ENCODE measurements at places on chromosomes 11 and 22.

DNA sequence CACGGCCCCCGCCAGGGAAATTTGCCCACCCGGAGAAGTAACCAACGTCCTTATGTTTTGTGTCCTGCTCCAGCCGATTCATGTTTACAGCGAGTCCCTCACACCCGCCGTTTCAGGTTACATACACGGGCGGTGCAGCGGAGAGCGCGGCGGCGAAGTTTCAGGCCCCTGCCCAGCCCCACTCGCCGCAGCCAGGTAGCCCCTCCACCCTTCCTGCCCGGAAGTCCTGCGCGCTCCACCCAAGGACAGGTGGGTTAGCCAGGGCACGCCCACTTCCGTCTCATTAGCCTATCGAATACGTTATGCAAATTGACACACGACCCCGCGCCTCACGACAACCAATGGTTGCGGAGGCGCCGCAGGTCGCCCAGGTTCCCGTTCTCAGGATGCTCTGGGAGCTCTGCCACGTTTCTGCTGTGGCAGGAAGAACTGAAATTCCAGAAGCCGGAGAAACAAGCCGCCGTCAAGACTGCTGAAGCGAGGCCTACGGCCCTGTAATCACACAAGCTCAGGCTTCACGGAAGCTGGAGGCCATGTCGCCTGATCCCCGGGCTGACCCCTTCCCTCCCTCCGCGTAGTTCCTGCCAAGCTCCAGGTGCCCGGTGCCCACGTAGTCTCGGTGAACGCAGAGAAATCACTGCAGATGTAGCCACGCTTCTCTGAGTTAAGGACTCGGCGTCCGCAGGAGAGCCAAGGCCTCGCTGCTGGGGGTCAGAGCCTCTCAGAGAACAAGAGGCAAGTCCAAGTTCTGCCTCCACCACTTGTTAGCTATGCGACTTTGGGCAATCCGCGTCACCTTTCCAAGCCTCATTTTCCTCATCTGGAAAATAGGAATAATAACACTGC is 22.4 kb upstream of the MYH9 start:
- DNase-seq: no peak

GRCh38 chr22:19798891-19799293 is 38.3 kb downstream of the TBX1 start:
- no peak for DNase-seq

DNA sequence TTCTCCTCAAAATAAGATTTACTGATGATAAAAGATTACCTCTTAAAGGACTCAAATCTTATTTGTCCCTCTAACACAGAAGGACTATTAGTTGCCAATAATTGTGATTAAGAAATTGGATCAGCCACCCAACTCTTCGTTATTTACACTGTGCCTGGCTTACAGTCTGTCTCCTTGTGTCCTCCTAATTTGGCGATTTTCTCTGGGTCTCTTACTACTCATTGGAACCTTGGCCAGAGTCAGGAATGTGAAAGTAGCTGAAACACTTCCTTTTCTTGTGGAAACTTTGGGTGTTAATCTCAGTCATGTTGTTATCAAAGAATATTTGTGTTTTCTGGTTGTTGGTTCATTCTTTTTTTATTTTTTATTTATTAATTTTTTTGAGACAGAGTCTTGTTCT is 83.2 kb downstream of the TEAD1 start:
- DNase-seq: no peak

DNA sequence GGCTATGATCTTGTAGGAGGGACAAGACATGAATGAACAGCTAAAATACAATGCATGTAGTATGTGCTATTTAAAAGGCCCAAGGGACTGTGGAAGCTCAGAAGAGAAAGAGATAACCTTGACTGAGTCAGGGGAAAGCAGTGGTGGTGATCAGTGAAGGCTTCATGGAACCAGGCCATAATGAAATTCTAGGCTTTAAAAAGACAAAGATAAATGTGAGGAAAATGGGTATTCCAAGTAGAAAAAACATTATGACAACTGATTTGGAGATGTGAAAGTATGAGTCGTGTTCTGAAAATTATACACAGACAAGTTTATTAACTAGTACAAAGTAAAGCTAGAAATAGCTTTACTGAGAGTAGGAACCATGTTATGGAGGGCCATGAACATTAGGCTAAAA is 189.8 kb downstream of the SOX6 start:
- no peak for DNase-seq

DNA sequence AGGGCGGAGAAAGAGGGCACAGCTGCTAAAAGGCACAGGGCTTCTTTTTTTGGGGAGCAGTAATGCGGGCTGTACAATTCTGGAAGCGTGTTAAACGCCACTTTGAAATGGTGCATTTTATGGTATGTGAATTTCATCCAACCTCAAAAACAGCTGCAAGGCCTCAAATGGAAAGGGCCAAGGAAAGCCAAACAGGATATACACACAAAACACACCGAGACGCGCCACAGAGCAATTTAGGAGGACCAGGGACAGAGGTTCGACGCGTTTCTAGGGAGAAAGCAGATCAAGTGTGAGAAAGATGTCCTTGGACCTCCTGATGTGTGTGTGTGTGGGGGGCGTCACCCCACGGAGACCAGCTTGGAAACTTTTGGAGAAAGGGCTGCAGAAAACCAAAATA is 31.1 kb downstream of the TSPAN4 start:
- no peak for DNase-seq

DNA sequence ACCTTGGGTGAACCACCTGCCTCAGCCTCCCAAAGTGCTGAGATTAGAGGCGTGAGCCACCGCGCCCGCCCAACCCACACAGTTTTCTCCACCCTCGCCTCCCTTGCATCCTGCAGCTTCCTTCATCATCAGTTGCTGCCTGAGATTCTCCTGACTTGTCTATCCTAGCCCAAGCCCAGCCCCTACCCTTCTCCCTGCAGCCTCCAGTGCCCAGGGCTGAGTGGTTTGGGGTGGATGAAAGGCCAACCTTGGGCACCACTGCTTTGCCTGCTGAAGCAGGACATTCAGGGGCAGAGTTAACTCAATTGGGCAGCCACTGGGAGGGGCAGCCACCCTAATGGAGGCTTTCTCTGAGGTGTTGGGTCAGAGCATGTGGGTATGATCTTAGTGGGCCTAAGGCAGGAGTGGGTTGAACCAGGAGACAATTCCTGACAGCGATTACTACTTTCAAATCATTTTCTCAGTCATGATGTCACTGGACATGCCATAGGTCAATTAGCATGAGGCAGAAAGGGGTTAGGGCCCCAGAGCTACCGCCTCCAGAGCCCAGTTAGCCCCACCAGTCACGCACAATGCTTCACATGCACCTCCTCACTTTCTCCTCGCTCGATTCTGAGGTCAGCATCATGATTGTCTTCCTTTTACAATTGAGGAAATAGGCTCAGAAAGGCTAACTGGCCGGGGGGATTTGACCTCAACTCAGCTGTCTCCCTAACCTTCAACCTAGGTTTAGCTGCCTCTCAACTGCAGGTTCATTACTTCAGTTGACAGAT is 1.0 kb upstream of the FKBP2 start:
- DNase-seq: no peak

DNA sequence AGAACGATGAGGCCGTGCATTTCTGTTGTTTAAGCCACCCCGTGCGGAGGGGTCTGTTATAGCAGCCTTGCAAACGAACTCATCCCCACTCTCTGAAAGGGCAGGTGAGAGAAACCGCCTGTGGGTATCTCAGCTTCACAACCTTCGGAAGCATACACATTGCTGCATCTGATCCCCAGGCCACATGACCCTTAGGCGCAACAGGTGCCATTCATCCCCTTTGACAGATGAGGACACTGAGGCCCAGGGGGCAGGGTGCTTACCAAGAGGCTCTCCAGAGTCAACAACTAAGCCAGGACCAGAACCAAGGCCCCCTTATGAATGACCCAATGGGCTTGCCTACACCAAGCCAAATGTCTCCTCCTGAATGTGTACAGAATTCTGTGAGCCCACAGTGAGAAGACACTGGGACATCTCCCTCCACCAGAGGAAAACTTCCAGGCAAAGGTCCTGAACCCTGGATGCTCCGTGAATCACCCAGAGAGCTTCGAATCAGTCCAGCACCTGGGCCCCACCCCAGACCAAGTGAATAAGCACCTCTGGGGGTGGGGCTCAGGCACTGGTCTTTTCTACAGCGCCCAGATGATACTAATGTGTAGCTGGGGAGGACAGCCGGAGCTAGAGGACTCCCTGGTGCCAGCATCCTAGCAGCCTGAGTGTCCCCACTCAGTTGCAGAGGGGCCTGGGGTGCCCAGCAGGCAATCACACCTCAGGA is 83.2 kb downstream of the BUD13 start:
- DNase-seq: no peak

DNA sequence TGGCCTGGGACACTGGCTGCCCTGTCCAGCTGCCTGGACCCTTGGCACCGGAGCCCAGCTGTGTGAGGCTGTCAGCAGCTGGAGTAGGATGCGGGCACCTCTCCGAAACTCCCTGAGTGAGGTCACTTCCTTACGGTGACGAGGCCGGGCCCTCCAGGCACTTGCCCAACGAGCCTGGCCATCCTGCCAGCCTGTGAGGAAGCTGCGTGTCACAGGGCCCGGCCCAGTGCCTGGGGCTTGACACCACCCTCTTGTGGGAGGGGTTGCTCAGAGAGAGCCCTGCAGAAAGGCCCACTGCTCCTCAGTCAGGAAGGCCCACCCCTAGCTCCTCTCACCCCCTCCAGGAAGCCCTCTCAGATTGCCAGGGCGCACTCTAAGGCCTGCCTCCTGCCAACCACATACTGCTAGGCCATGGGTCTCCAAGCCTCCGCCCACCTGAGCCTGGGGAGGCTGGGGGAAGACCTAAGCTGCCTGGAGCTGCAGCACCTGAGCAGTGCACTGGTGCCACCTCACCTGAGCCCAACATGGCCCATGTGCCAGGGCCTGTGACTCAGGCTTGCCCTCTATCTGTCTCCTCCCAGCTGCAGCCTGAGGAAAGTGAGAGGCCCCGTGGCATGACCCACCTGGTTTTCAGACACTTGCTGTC is 4.3 kb upstream of the PHLDA2 start:
- DNase-seq: no peak

DNA sequence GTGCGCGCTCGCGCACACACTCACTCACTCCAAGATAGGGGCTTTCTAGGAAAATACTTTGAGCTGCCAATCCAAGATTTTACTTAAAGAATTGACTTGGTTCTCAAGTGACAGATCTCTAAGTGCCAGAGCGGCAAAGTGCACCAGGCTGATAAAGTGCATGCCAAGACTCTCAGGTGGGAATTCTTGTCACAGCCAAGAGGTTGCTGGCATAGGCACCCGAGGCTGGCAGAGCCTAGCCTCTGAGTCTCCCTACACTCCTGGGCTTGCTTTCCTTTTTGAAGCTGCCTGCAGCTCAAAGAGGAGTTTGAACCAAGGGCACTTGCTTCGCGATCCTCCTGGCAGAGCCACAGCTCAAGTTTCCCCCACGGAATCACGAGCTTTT is 2.5 kb upstream of the ADM start:
- no peak for DNase-seq

- DNase-seq: no peak
These were observed 424 bp upstream of the ADORA2A start for GRCh38 chr22:24426851-24427499.

- no peak for DNase-seq
These were observed 139.1 kb downstream of the DBX1 start for GRCh38 chr11:20021212-20021611.

- no peak for DNase-seq
These were observed 69.5 kb upstream of the GRIK4 start for GRCh38 chr11:120442031-120442430.

- no peak for DNase-seq
These were observed 549.3 kb upstream of the CCDC90B start for GRCh38 chr11:83835423-83835822.

- DNase-seq: no peak
These were observed 2.8 kb downstream of the CTSW start for GRCh38 chr11:65882120-65883057.

- no peak for DNase-seq
These were observed 11.3 kb downstream of the IFT27 start for GRCh38 chr22:36764641-36765040.

DNA sequence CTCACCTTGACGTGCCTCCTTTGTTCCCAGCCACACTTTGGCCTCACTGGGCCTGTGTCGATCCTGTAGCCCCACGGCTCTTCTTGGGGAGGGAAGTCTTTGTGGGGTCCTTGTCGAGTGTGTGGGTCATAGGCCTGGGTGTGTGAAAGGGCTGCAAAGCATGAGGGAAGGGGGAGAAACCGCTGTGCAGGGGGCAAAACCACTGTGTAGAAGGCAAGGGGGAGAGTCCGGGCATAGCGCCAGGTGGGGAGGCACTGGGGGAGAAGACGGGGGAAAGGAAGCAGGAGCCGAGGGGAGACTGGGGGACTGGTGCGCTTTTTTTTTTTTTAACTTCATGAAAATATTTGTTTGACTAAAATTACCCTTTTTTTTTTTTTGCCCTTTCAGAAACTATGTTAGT is 65.1 kb upstream of the RASD2 start:
- no peak for DNase-seq

DNA sequence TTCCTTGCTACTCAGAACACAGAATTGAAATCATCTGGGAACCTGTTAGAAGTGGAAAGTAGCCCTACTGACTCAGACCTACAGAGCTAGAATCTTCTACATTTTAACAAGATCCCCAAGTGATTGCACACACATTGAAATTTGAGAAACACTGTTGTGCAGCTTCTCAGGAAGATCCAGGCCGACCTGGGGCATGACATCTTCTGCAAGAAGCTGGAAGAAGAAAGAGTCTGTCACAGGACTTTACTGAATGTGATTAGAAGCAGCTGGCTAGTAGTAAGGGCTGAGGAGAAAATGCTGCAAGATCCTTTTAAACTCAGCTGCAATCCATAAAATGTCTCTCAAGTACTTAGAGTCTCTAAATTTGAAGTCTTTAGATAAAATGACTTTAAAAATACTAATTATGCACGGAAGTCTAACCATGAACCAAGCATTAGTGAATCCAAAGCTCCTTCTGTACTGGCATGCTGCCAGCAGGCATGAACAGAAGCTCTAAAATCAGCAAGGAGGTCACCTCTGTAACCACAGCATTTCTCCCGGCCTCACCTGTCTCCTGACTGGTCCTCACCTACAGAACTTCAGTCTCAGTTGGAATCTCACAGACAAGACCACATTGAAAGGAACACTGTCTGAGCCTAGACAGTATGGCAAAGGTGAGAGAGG is 85.0 kb downstream of the SERGEF start:
- peak; percentile 13 for DNase-seq

DNA sequence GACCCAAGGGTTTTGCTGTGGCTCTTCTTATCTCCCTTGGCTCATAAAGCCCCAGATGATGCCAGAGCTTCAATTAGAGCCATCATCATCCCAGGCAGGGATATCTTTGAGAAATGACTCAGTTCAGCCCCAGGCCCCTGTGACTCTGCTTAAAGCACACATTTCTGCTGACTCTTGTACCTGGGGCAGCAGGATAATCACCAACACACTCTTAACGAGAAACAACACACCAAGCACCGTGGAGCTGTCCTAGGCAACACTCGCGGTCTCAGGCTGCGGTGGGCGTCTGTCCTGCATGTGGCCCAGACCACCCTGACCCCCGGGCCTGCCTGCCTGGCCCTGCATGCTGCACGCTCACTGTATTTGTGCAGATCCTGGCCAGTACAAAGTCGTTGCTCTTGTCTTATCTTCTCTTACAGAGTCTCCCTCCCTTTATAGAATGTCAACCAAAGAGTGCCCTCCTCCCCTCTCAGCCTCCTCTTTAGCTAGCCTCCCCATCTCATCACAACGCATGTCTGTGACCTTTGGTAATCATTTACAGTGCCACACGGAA is 114.2 kb upstream of the PARVA start:
- DNase-seq: no peak
